ENCODE measurements at places on chromosomes 5 and 9.

- no peak for DNase-seq
Measured at GRCh38 chr5:17260549-17260948, 43.1 kb downstream of the BASP1 start.

DNA sequence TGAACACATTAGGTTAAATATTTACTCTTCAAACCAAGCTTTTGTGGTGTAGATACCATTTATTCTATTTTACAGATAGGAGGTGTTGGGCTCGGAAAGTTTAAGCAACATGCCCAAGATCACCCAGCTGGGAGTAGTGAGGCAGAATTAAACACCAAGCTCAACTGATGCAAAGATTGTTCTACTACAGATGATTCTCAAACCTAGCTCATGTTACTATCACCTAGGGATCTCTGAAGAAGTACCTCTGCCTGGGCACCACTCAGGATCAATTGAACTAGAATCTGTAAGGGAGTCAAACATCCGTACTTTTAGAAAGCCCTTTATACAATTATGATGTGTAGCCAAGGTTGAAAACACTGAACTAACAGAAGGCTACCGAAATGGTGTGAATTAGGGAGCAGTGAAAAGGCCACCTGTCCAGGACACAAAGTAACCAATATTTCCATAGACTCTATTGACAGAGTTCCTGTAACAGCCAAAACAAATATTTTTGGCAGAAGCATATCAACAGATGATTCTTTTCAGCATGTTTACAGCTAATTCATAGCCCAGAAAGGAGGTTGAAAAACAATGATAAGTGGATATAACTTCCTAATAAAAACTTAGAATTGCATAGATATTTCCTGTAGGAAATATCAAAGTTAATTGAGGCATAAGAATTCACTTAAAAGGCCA, 158.5 kb upstream of the PTGER4 start:
- no peak for DNase-seq

GRCh38 chr5:138972836-138973235, 97.7 kb upstream of the LRRTM2 start:
- DNase-seq: no peak

DNA sequence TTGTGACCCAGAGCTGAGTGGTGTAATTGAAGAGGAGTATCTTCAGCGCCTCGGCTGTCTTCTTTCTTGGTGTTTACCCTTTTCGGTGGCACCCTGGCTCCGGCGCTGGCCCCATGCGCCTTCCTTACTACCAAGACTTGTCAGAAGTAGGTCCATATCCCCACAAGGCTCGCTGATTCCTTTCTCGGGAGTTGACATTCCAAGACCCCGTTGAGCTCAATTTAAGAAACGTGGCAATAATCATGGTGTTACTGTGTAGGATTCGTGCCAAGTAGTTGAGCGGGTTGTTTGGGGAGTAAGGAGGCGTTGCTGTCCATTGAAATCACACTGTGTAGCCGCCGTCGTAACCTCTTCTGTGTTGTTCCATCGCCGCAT, 795 bp downstream of the NDUFAF2 start:
- DNase-seq: no peak

DNA sequence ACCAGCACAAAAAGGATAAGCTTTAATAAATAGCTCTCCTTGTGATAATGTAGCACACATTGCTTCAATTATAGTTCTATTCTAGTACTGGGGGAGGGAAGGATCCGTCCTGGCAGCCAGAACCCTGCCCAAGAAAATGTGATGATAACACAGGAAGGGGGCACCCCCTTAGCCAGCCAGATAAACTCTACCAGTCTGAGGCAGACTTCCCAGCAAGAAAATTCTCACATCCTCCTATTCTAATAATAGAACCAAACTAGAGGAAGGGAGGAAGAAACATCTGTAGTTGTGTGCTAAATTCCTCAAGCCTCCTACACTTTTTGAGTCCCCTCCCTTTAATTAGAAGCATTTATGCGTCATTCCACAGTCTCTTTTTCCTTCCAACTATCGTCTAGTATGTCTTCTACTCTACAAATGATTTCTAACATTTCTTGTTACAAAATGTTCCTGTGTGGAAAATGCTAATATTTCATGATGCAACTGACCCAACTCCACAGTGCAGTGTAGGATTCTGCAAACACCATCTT, 261.0 kb downstream of the SEMA5A start:
- DNase-seq: no peak

DNA sequence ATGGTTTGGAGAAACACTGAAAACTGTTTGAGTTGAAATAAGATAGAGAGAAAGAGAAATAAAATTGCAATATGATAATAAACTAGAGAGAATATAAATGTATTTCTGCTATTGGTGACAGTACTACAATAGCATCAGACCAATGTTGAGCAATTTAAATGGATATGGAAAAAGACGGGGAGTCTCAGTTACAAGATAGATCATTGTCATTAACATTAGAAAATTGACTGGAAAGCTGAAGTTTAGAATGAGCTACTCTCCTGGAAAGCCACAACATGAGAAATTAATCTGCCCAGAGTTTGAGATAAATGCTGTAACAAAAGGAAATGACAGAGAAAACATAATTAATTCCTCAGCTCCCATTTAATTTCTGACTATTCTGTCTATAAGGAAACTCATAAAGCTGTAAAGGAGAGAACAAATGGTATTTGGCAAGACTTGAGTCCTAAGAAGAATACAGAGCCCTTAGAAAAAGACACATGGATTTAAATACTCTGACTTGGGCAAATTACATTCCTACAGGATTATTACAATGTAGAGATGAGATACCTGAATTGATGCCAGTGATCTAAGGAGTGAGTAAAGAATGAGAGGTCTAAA, 624.5 kb upstream of the CHD1 start:
- no peak for DNase-seq

DNA sequence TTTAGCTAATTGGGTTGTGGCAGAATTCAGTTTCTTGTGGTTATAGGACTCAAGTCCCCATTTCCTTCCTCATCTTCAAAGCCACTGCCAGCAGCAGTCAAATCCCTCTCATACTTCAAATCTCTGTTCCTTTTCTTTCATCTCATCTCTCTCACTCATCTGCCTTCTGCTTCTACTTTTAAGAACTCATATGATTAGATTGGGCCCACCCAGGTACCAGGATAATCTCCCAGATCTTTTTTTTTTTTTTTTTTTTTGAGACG, 8.0 kb upstream of the REEP5 start:
- DNase-seq: no peak

GRCh38 chr9:720239-720881, 121.1 kb upstream of the DMRT1 start:
- no peak for DNase-seq

- no peak for DNase-seq
Measured at GRCh38 chr9:130607640-130608420, 28.5 kb downstream of the FUBP3 start.

DNA sequence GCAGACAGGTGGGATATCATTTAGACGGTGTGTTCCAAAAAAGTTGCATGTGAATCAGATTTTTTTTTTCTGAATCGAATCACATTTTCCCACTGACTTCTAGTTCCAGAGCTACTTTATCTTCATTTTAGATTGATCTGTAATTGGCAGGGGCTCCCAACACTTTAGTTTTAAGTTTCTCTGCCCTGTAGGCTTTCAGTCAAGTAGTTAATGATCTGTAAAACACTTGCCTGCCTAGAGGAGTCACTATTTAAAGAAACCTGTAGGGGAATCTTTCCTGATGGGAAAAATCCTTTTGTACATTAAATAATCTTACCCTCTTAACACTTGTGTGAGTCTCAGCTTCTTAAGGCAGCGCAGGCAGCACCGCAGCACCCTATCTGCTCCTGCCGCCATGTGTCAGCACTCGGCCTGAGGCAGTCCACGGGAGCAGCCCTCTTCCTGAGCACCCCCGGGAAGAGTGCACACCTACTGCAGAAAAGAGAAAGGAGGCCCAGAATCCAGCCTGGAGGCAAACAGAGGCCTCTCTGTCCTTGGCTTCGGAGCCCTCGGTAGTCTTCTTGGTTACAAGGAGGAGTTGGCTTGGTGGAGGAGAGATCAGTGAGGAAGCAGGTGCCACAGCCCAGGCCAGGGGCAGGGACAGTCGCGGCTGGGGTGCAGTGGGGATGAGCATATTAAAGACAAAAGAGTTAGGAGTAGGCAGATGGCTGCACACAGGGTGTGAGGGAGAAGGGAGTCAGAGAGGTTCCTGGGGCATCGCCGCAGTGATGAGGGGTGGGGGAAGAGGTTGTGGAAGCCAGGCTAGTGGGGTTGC, 209.3 kb downstream of the GAPVD1 start:
- DNase-seq: no peak

DNA sequence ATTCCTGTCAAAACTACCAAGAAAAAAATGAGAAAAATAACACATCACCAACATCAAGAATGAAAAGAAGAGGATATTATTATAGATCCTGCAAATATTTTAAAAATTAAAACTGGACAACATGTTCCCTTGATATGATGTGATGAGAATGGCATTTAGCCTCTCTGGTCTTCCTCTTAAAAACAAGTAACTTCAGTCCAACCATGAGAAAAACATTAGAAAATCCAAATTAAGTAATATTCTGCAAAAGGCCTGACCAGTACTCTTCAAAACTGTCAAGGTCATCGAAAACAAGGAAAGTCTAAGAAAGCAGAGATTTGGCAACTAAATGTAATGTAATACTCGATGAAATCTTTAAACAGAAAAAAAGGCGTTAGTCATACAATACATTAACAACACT, 167.1 kb upstream of the SNX2 start:
- DNase-seq: no peak

GRCh38 chr5:154242964-154243376, 52.4 kb downstream of the GALNT10 start:
- DNase-seq: no peak

GRCh38 chr5:139251695-139252288, 41.7 kb upstream of the MATR3 start:
- no peak for DNase-seq

GRCh38 chr5:955886-956761, 52.5 kb upstream of the NKD2 start:
- no peak for DNase-seq

DNA sequence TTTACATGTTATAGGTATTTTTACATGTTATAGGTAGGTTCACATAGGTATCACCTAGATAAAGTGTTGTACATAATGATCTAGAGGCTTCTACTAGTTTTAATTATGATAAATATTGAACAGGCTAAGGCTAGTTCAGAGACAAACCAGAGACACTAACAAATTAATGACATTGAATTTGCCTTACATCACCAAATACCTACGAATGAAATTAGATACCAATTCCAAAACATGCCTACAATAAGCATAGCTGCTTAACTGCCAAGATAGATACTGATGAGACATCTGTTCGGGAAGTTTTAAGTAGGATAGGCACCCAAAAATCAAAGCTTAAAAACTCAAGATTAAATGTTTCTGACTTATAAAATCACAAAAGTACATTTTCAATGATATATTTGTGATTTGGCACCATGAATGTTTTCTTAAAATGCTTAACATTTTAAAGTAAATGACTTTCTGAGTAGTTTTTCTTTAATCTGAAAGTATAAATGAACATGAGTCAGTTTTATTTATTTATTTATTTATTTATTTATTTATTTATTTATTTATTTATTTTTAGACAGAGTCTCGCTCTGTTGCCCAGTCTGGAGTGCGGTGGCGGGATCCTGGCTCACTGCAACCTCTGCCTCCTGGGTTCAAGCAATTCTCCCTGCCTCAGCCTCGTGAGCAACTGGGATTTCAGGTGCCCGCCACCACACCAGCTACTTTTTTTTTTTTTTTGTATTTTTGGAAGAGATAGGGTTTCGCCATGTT, 703.1 kb upstream of the ARRDC3 start:
- no peak for DNase-seq

DNA sequence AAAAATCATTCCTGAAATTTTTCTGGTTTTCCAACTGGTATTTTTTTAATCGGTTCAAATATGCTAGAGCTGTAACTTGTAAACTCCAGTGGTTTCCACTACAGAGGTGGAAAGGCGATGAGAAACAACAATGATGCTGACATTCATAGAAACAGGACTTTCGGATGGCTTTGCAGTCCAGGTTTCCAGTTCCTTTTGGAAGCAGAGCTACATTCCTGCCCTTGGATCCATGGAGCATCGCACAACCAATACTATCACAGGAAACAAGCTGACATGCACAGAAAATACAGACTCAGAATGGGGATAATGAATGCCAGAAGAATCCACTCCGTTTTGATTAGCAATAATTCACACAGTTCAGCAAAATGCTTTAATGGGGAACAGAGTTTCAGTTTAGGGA, 140.0 kb downstream of the EPB41L4A start:
- no peak for DNase-seq

- DNase-seq: no peak
Measured at GRCh38 chr5:112413611-112414010, 5.5 kb downstream of the EPB41L4A start.

GRCh38 chr5:141940695-141941271, 17.1 kb downstream of the DELE1 start:
- no peak for DNase-seq

DNA sequence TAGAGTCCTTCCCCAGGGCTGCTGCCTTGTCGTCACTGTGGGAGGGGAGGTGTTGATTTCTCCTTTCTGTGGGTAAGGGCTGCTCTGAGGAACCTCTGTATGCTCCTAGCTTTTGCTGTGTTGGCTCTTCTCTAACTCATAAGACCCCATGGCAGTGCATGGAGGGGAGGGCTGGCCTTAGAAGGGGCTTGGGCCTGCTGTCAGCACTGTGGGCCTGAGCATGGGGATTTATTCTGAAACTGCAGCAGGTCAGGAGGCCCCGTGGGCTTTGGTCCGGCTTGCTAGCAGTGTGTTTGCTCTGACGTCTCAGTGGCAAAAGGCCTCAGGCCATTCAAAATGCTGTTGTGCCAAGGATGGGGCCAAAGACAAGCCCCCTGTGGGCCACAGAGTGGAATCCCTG, 6.8 kb downstream of the FGF18 start:
- no peak for DNase-seq

DNA sequence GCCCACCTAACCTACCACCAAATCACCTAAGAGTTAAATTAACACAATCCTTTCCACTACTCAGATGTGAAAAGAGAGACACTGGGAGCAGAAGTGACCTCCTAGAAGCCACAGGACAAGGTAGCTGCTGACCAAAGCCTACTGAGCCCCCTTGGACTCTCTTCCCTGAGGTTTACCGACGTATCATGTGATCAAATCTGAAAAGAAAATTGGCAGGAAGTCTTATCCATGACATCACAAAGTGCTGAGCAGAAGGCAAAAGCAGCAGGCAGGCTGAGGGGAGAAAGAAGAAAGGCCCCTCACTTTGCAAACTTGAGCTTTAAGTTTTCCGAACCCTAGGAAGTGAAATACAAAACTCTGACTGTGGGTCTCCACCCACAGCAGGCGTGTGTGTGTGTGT, 11.1 kb downstream of the PRELID2 start:
- no peak for DNase-seq

- no peak for DNase-seq
Measured at GRCh38 chr5:131396015-131396414, 132.2 kb downstream of the CDC42SE2 start.

- no peak for DNase-seq
Measured at GRCh38 chr5:72194846-72195245, 87.6 kb downstream of the MAP1B start.

GRCh38 chr9:133848471-133849109, 110.4 kb upstream of the SARDH start:
- DNase-seq: no peak

- no peak for DNase-seq
Measured at GRCh38 chr9:68603371-68603770, 62.7 kb upstream of the TMEM252 start.

- DNase-seq: no peak
Measured at GRCh38 chr9:120663380-120663779, 50.9 kb downstream of the MEGF9 start.

Measured in activated T-helper 1 cell treated with anti-CD3 and anti-CD28 coated beads, Interleukin-2, amount 50 U/mL, for 16 hours (primary cell).